Substantia nigra (tissue), 51 donors: ENCODE measurements at places on chromosomes 11 and 22.

GRCh38 chr11:1844221-1845094 is 5.7 kb downstream of the TNNI2 start:
- DNase-seq, result no peak

DNA sequence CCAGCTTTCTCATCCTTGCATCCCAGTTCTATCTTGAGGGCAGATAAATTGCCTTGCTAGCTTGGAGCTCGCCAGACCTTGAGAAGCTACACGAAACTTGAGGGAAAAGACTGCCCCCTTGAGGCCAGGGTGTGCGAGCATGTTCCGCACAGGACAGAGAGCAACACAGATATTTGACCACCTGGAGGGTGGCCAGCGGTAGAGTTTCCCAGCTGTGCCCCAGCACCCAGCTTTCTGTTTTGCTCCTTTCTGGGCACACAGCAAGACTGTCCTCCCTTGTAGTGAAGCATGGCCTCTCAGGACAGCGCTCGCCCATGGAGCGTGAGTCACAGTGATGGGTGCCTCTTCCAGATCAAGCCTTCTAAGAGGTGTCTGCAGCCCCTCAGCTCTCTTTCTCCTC is 23.5 kb downstream of the SPATA19 start:
- no peak for DNase-seq

- no peak for DNase-seq
Measured at GRCh38 chr11:2541881-2542361, 97.1 kb downstream of the KCNQ1 start.

- DNase-seq, result no peak
Measured at GRCh38 chr22:43270314-43270908, 72.8 kb downstream of the SCUBE1 start.

GRCh38 chr11:4682623-4683419 is 14.8 kb downstream of the OR51E2 start:
- DNase-seq, result no peak

- no peak for DNase-seq
Measured at GRCh38 chr22:35726398-35726797, 8.7 kb downstream of the APOL5 start.

DNA sequence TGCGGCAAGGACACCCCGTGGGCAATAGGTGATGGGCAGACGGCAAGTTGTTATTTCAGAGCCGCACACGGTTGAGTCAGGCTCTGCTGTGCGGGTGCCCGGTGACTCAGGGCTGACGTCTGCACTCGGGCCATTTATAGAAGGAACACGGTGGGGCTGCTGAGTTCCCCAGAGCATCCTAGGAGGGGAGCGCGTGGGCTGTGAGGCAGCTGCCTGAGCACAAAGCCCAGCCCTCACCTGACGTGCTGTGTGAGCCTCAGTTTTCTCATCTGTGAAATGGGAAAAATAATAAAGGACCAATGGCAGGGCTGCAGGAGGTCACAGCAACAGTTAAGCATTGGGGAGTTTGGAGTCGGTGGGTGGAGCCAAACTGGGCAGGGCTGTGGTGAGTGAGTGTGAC is 11.3 kb upstream of the RHOD start:
- no peak for DNase-seq

GRCh38 chr11:100719809-100720221 is 32.7 kb downstream of the ARHGAP42 start:
- DNase-seq, result no peak

DNA sequence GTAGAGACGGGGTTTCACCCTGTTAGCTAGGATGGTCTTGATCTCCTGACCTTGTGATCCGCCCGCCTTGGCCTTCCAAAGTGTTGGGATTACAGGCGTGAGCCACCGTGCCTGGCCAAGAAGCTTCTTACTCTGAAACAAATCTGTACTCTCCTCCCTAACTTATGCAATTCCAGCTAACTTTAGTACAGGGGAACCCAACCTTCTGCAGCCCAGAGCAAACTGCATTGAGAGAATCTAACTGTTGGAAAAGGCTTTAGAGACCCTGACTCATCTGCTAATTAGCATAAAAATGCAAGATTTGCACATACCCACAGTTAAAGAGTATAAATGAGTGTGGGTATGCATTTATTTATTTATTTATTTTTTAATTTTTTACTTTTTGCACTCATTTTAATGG is 64.8 kb downstream of the APOL5 start:
- DNase-seq, result no peak

GRCh38 chr11:33904102-33904501 is 12.2 kb upstream of the LMO2 start:
- no peak for DNase-seq

GRCh38 chr22:29167032-29167911 is 38.4 kb upstream of the EMID1 start:
- no peak for DNase-seq

DNA sequence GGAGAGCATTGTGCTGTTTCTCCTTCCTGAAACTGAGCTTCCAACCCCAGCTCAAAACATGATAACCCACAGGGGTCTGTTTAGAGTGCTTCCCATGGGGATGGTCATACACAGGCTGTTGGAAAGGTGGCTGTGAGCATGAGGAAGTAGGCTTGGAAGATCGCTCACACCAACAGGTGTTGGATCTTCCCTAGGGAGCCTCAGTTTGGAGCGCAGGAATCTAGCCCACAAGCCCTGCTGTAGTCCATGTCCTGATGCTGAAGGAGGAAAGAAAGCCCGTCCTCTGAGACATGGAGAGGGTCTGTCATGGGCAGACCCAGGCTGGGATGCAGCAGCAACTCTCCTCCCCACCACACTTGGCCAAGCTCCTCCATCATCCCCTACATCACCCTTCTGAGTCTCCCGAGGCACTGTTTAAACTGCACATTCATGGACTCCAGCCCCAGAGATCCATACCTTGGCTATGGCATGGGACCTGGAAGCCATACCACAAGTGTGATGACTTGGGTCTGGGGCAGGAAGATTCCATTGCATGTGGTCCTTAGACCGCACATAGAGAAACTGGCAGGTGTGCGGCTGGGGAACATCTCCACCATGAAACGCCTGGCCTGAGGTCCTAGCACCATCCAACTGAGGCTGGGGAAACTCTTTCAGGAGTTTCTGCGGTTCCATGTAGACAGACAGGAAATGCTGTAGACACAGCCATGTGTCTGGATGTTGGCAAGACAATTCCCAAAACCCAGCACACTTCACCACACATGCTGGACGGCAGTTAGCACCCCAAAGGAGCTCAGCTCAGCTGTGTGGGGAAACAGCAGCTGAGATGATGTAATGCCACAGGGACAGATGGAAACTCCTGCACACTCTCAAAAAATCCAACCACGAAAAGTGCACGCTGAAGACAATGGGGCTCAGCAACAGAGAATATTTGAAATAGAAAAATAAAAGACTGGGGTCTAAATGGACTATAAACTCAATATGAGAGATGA is 27.6 kb upstream of the TTC12 start:
- DNase-seq, result no peak

DNA sequence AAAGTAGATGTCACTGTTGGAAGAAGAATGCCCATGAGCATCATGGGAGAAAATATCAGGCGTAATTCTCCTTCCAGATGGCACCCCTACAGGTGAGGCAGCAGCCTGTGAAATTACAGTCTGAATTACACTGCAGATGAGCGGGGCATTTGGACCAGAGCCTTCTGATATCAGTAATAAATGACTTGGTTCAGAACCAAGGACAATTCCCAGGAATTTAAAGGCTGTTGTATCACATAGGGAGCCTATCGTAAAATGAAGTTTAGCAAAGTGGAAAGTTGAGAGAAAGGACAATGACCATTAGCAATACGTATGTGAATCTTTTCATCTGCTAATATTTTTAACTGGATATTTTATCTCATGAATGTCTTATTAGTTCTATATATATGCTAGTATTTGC is 61.3 kb downstream of the PRMT3 start:
- DNase-seq, result no peak

- DNase-seq, result no peak
Measured at GRCh38 chr11:93529707-93530467, 13.3 kb downstream of the SMCO4 start.

DNA sequence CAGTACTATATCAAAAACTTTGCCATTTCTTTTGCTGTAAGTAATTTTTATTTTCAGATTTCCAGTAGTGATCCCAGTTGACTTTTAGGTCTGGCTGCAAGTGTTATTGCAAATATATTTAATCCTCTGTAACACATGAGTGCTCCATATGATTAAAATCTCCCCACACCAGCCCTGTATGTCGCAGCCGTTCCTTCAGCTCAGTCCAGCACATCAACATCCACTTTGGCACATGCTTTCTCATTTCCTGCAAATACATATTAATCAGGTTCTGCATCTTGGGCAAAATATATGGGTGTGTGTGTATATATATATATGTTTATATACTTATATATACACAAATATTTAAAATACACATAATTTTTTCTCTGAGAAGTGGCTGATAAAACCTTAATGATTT is 919.5 kb downstream of the JRKL start:
- DNase-seq, result no peak

- DNase-seq, result no peak
Measured at GRCh38 chr11:6843670-6844069, 1.8 kb upstream of the OR10A5 start.
